ENCODE measurements at places on chromosomes 6 and 20. TPM values are rescaled to one million over a fixed set of nuclear protein-coding genes. Genes with fewer than 3 reads are reported as not detected.
A peak's percentile ranks its signal among the peaks of the same experiment; 100 is the strongest.

GRCh38 chr6:148518511-148519156, 176.0 kb downstream of the SASH1 start:
- no peak for DNase-seq

GRCh38 chr6:53811082-53811481, 16.3 kb downstream of the LRRC1 start:
- no peak for DNase-seq

- no peak for DNase-seq
Observed at GRCh38 chr20:36613974-36614373, 8.4 kb downstream of the RAB5IF start.

DNA sequence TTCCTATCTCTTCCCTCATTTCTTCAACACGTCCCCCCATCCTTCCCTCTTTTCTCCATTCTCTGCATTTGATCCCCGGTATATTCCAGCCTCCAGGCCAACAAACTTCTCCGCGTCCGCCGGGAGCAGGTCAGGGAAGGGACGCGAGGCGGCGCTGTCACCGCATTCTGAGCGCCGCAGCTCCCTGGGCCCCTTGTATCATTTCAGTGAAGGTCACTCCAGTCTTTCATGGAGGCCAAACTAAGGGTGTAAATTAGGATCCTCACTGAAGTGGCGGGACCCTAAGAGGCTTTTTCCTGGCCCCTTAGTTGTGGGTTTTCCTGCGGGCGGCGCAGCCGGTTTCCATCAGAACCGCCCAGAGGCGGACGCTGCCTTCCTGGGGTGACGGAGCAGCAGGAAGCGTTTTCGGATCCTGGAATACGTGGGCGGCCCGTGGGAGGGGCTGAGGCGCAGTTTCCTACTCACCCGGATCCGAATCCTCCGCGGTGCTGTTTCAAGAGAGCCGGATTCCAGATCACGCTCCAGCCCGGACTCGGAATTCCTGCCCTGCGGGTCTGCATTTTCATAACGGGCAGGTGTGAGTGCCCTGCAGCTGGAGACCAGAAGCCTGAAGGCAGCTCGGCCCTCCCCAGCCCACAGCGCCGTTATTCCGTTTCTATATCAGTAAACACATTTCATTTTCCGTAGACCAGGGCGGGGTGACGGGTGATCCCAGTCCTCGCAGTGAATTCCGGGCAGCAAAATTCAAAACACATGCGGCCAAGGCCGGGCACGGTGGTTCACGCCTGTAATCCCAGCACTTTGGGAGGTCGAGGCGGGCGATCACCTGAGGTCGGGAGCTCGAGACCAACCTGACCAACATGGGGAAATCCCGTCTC, 3.6 kb upstream of the MICA start:
- peak; percentile 87 for DNase-seq

TINAG gene
- total RNA-seq: not detected

- DNase-seq: peak; percentile 95
Observed at GRCh38 chr6:112802144-112802543, 455.0 kb downstream of the RFPL4B start.

DNA sequence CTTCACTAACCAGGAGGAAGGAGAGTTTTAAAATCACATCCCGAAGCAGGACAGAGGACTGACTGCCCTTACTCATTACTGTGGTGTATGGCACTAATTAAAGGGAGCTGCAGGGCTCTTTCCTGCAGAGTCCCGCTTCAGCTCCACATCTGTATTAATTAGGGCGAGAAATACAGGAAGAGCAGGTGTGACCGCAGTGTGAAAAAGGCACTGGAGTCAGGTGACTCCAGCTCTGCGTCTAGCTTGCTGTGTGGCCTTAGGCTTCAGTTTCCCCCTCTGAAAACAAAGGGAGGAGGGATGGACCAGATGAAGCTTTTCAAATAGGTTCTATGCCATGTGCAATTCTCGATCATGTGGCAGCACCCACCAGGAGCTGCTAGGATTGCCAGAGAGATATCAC, 34.0 kb downstream of the KIAA1755 start:
- DNase-seq: no peak

GRCh38 chr20:6525447-6526303, 241.8 kb upstream of the BMP2 start:
- peak; percentile 58 for DNase-seq

FAM209B gene
- 0.60 TPM for total RNA-seq

CLDN20 gene
- total RNA-seq: not detected

GRCh38 chr20:23200914-23201313, 114.8 kb upstream of the CD93 start:
- peak; percentile 10 for DNase-seq

SYNJ2 gene
- 28.4 TPM for total RNA-seq

GRCh38 chr20:40325006-40325568, 363.9 kb downstream of the MAFB start:
- DNase-seq: no peak

Measured in astrocyte (in vitro differentiated cells and primary cell).